Neural crest cell (in vitro differentiated cells): ENCODE measurements at places on chromosomes 4 and X. TPM values are rescaled to one million over a fixed set of nuclear protein-coding genes. Genes with fewer than 3 reads are reported as not detected.
A peak's percentile ranks its signal among the peaks of the same experiment; 100 is the strongest.

DNA sequence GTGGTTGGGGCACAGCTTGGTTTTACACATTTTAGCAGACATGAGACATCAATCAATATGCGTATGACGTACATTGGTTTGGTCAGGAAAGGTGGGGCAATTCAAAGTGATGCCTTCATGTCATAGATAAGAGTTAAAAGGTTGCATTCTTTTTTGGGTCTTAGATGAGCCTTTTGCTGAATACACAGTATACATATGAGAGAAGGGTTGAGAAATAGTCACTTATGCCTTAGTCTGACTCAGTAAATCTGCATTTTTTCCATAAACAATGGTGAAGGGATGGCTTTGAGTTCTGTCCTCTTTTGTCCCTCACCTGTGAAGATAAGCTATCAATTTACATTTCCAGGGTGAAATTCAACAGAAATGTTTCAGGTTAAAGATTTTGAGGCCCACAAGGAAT, 43.9 kb upstream of the UGT2B15 start:
- no peak for DNase-seq

SLC38A5 gene
- total RNA-seq, result 6.5 and 8.8 TPM in 2 replicates

GRCh38 chrX:1205681-1206611, 6.5 kb downstream of the CRLF2 start:
- DNase-seq, result peak; percentile 43

DMRTC1B gene
- total RNA-seq, result 2.6 and 3.1 TPM in 2 replicates

PTCHD1 gene
- total RNA-seq, result 0.23 and 0.32 TPM in 2 replicates

- no peak for DNase-seq
Observed at GRCh38 chr4:10810411-10810810, 125.8 kb upstream of the CLNK start.

SLITRK4 gene
- 2.0 and 2.7 TPM in 2 replicates for total RNA-seq

DNA sequence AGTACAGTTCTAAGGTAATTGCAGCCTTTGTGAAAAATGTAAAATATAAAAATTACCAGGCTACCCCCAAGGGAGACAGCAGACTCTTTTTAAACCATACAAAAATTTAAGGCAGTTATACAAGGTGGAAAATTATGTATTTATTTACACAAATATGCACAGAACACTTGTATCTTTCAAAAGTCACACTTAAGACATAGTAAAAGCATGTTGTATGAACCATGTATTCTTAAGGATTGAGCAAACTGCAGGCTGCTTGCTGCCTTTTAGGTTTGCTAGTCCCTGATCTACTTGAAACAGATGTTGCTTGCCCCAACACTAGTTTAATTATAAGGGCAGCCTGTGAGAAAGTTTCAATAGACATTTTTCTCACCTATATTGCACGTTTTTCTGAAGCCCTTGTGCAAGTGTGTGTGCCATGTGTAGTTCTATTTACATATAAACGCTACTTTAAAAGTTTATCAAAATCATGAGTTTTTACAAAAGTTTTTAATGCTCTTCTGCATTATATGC, 72.8 kb downstream of the PRSS12 start:
- DNase-seq, result no peak

DNA sequence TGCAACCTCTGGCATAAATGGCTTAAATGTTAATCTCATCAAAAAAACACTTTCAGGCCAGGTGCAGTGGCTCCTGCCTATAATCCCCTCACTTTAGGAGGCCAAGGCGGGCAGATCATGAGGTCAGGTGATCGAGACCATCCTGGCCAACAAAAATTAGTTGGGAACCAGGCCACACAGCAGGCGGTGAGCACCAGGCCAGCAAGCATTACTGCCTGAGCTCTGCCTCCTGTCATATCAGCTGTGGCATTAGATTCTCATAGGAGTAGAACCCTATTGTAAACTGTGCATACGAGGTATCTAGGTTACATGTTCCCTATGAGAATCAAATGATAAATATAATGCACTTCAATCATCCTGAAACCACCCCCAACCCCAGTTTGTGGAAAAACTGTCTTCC, 125.8 kb downstream of the LRBA start:
- no peak for DNase-seq

DNA sequence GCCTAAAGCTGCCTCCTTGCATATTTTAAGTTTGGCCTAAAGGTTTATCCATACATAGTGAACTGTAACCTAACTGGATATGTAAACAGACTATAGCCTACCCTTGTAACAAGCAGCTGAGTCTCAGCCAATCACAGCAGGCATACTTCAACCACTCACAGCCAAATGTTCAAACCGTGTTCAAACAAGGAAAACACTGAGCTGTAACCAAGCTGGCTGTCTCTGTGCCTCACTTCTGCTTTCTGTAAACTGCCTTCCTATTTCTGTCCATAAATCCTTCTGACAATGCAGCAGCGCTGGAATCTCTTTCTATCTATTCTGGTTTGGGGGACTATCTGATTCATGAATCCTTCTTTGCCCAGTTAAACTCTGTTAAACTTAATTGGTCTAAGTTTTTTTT, 16.4 kb downstream of the DSPP start:
- DNase-seq, result no peak

DKK2 gene
- total RNA-seq, result not detected in 2 replicates

DNA sequence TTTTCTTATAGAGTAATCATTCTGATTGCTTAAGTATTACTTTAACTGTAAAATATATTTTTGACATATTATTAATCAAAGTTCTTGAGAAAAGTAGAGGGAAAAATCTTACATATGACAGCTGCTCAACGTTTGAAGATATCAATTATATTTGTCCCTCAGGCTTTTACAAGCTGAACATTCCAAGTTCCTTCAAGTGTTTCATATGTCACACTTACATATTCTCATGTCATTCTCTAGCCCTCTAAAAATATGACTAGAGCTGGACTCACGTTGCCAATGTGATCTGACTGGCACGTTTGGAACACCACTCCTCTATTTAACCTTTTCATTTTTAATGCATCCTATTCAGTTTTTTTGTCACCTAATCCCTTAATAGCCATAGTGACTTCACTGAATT, 492.9 kb downstream of the PCDH18 start:
- no peak for DNase-seq

DNA sequence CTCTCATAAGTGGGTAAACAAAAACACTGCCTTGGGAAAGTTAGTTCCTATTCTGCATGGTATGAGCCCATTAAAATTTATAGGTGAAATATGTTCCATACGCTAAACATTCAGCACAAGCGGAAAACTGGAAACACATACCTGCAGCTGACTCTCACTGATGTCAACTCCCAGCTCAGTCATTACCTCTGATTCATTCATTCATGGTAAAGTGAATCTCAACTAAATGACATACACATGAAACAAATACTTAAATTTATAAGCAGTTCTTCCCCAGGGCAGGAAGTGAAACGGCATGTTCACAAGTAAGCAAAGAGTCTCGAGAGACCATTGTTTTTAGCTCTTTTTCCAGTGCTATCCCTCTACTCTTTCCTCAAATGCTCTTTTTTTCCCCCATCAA, 1.6 kb downstream of the SLC10A6 start:
- no peak for DNase-seq

- no peak for DNase-seq
Observed at GRCh38 chr4:52660643-52661042, 1.5 kb upstream of the USP46 start.

GRCh38 chr4:123856689-123857545, 460.3 kb downstream of the SPRY1 start:
- peak; percentile 42 for DNase-seq

DNA sequence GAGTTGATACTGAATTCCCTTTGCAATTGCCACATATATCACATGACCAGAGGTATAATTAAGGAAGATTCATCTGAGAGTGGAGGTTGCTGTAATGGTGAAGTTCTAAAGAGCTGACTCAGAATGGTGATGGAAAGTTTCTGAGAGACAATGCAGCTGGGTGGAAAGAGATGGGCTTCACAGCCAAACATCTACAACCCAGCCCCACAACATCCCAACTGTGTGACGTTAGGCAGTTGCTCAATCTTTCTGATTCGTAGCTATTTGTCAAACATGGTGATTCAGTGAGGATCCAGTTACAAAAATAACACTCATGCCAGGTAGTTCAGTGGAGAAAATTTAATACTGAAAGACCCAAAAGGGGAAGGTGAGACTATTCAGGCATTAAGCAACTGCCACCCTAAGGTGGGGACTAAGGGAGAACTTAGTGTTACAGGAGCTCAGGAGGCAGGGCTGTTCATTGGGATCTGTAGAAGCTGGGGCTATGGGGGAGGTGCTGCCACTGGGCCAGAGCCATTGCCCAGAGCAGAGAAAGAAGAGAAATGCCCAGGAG, 6.9 kb upstream of the AFF1 start:
- no peak for DNase-seq

GRCh38 chr4:22356987-22357596, 158.8 kb downstream of the ADGRA3 start:
- no peak for DNase-seq

TTC29 gene
- not detected in 2 replicates for total RNA-seq

GPRIN3 gene
- 0.70 and 0.71 TPM in 2 replicates for total RNA-seq
